ENCODE measurements at places on chromosomes 7 and 10. TPM values are rescaled to one million over a fixed set of nuclear protein-coding genes. Genes with fewer than 3 reads are reported as not detected.
A peak's percentile ranks its signal among the peaks of the same experiment; 100 is the strongest.

DNA sequence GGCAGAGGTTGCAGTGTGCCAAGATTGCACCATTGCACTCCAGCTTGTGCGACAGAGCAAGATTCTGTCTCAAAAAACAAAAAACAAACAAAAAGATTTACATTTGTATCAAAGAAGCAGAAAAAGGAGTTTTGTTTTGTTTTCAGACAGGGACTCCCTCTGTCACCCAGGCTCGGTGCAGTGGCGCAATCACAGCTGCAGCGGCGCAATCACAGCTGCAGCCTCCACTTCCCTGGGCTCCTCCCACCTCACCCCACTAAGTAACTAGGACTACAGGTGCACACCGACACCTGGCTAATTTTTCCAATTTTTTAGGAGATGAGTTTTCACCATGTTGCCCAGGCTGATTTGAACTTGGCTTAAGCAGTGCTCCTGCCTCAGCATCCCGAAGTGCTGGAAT is 1.8 kb downstream of the ARMC10 start:
- no peak for DNase-seq

DNA sequence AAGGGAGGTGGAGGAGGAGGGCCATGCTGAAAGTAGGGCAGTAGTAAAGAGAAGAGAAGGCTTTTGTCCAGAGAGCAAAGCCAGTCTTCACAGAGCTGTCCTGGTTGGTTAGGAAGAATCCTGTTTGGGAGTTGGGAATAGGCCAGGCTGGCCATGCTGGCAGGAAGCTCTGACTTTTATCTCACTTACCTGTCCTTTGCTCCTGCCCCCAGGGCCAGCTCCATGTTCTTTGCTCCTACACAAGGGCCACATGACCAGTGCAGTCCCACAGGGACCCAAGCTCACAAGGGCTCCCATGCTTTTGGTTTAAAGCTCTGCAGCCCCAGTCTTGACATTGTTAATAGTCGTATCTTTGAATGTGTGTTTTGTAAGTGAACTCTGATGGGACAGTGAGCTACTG is 161.6 kb upstream of the KMT2E start:
- DNase-seq = no peak

DNA sequence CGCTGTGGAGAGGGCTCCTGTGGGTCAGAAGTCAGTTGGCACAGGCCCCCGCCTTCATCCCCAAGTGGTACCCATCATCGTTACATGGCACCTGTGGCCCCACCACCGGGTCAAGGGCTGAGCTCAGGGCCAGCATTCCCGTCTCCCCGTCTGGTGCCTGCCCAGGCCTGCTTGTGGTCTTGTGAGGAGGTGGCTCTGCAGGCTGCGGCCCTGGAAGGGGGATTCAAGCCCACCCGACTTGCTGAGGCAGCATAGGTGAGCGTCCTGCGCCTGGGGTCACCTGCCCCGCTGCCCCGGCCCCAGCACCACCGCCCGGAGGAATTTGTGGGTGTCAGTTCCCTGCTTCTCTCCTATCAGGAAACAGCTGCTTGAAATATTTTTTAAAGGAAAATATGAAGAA is 53.0 kb upstream of the EN2 start:
- DNase-seq = no peak

- peak; percentile 69 for DNase-seq
Measured at GRCh38 chr10:113438652-113439051, 114.2 kb upstream of the HABP2 start.

The DYNC1I1 gene
- 8.4 TPM for total RNA-seq

GRCh38 chr10:299512-299911 is 164.3 kb downstream of the ZMYND11 start:
- DNase-seq = no peak

- no peak for DNase-seq
Measured at GRCh38 chr7:86148501-86148900, 495.2 kb upstream of the GRM3 start.

DNA sequence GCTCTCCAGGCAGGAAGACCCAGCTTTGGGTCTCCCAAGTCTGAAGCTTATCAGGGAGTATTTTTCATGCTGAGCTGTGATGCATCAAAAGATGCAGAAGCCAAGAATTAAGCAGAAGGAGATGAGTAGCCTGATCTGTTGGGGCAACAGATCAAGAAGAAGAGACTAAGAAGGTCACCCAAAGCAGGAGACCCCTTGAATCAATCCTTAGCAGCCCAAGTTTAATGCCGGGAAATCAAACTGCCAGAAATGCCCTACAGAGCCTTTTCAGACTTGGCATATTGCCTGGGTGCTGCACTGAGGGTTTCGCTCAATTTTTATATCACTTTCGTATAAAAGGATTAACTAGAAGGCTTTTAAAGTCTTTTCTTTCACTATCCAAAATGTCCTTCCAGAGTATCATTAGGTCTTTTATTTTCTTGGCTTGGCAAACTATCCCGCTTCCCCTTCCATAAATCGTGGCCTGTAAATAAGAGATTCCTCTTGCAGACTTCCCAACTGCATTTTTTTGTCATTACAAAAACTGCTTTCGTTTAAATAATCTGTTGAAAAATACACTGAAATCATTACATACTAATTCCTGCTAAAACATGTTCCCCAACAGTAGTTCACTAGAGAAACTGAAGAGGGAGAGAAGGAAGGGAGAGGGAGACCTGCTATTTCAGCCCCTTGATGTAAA is 49.0 kb upstream of the STK17A start:
- no peak for DNase-seq

The SPAG6 gene
- total RNA-seq = 0.74 TPM

DNA sequence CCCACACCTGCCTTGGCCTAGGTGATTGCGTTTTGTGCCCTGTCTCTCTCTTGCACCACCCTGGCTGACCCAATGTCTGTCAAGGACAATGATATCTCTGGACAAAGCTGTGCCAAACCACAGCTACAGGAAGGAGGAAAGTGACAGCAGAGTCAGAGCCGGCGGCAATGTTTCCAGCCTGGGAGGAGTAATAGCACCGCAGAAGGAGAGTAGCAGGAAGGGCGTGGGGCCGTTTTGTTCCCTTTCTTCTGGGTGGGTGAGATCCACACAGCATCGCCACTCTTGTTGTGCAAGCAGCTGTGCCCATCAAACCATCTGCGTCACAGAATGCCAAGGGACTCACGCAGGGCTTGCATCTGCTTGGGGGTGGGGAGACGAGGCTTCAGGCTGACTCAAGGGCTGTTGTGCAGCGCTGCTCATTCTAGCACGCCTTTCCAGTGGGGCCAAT is 341.6 kb upstream of the AUTS2 start:
- peak; percentile 55 for DNase-seq

GRCh38 chr10:69091143-69091651 is 3.3 kb downstream of the SRGN start:
- DNase-seq = no peak

GRCh38 chr7:20721086-20721810 is 65.4 kb downstream of the SP8 start:
- no peak for DNase-seq

The BRAT1 gene
- total RNA-seq = 59.9 TPM

The ACHE gene
- total RNA-seq = not detected

The FAM25G gene
- total RNA-seq = not detected

- DNase-seq = no peak
Measured at GRCh38 chr7:131293018-131293417, 34.7 kb upstream of the MKLN1 start.

The MMRN2 gene
- total RNA-seq = 0.06 TPM

- DNase-seq = no peak
Measured at GRCh38 chr10:11355592-11355991, 255.9 kb downstream of the USP6NL start.

The NRG3 gene
- not detected for total RNA-seq

The ACSM6 gene
- not detected for total RNA-seq

The BUD23 gene
- 160 TPM for total RNA-seq

DNA sequence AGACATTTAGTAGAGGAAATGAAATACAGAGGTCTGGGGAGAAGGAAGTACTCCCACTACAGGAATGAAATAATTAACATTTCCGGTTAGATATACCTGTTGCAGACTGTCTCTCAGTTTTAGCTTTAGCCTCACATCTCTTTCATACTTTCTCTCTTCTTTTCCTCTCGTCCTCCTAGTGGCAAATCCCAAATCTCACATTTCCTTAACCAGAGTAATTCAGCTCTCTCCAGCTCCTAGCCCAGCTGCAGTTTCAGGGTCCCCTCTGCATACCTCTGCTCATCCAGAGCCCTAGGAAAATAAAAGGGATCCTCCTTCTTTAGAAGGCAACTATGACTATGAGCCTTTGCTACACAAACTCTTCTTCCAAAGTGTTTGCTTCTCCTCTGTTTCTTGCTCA is 643.2 kb downstream of the PHTF2 start:
- no peak for DNase-seq

- DNase-seq = no peak
Measured at GRCh38 chr10:48285710-48286109, 11.2 kb upstream of the FRMPD2 start.

GRCh38 chr10:60778971-60779796 is 906 bp downstream of the CDK1 start:
- no peak for DNase-seq

The STAMBPL1 gene
- 23.9 TPM for total RNA-seq

- peak; percentile 36 for DNase-seq
Measured at GRCh38 chr7:5139998-5140397, 50.0 kb upstream of the WIPI2 start.

The CHAT gene
- total RNA-seq = not detected

The SLC39A12 gene
- total RNA-seq = not detected

- no peak for DNase-seq
Measured at GRCh38 chr7:100804681-100805431, 22.5 kb downstream of the EPHB4 start.

- no peak for DNase-seq
Measured at GRCh38 chr10:1050145-1050544, 1.2 kb upstream of the IDI1 start.
